ENCODE measurements at places on chromosomes 16 and 17. TPM values are rescaled to one million over a fixed set of nuclear protein-coding genes. Genes with fewer than 3 reads are reported as not detected.

The FKBP10 gene
- total RNA-seq: 38.3 TPM

The ITFG1 gene
- 63.7 TPM for total RNA-seq

The C17orf113 gene
- total RNA-seq: 3.8 TPM

The KIF18B gene
- total RNA-seq: 0.44 TPM

The TAT gene
- total RNA-seq: not detected

The KRT9 gene
- total RNA-seq: not detected

The PLEKHM1 gene
- 46.6 TPM for total RNA-seq

The KRTAP4-4 gene
- not detected for total RNA-seq

The ATP2C2 gene
- total RNA-seq: 2.2 TPM

The TBX2 gene
- total RNA-seq: 66.4 TPM

GRCh38 chr17:48457080-48457836 lies 27.2 kb upstream of the SKAP1 start:
- peak overlapping the region; percentile 26 for H3K4me3 ChIP-seq
- H3K27me3 ChIP-seq: no peaks in the 10 kb centered on the region
- no peak overlapping the region for H3K27ac ChIP-seq

DNA sequence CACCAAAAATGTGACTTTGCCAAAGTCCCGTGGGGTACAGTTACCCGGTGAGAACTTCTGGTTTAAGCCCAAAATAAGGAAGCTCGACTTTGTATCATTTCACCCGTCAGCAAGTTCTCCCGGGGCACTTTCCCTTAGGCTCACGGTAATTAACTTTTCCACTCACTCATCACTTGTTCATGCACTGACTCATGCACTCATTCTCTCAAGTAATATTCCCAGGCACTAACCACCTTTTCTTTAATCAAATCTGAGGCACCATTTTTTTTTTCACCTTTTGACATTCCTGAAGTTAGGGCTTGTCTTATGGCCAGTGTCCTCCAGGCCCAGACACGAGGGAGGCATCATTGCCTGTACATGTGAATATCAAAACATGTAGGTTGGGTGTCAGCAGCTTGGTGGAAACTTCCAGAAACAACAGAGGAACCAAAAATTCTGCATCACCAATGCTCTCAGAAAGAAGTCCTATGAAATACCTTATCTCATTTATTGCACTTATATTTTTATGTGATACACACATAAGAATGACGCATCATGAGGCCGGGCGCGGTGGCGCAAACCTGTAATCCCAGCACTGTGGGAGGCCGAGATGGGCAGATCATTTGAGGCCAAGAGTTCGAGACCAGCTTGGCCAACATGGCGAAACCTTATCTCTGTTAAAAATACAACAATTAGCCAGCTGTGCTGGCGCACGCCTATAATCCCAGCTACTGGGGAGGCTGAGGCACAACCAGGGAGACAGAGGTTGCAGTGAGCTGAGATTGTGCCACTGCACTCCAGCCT lies 36.1 kb upstream of the ATP2C2 start:
- no peak overlapping the region for H3K4me3 ChIP-seq
- H3K27ac ChIP-seq: no peak overlapping the region
- H3K36me3 ChIP-seq: no peaks in the 10 kb centered on the region
- H3K4me1 ChIP-seq: no peaks in the 10 kb centered on the region
- no peaks in the 10 kb centered on the region for H3K27me3 ChIP-seq
- no peak for DNase-seq

- H3K27ac ChIP-seq: no peak overlapping the region
- peak overlapping the region; percentile 12 for H3K4me3 ChIP-seq
- H3K4me1 ChIP-seq: no peaks in the 10 kb centered on the region
- peaks cover 2% of the 10 kb centered on the region for H3K36me3 ChIP-seq
Measured at GRCh38 chr17:3846437-3847164, 555 bp upstream of the NCBP3 start.

DNA sequence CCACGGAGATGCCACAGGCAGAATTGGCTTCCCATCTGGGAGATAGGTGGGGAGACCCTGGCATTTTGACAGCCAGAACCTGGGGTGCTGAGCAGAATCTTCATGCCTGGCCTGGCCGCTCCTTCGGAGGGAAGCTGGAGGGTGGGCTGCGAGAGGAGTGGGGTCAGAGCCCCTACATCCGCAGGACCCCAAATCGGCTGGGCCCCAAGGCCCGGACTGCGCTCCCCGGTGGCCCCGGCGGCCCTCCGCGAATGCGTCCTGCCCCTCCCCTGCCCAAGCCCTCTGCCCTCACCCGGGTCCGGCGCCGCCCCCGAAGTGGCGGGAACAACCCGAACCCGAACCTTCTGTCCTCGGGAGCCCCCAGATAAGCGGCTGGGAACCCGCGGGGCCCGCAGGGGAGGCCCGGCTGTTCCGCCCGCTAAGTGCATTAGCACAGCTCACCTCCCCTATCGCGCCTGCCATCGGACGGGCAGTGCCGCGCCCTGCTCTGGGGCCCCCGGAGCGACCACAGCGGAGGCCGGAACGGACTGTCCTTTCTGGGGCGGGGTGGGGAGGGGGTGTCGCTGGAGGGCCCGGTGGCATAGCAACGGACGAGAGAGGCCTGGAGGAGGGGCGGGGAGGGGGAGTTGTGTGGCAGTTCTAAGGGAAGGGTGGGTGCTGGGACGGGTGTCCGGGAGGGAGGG lies 850 bp upstream of the PNMT start:
- H3K4me1 ChIP-seq: no peaks in the 10 kb centered on the region
- no peak overlapping the region for H3K27ac ChIP-seq

GRCh38 chr16:19745286-19746010 lies 27.4 kb downstream of the IQCK start:
- no peak for DNase-seq
- H3K27ac ChIP-seq: no peak overlapping the region
- H3K4me3 ChIP-seq: no peak overlapping the region
- H3K4me1 ChIP-seq: peaks cover 10% of the 10 kb centered on the region
- no peaks in the 10 kb centered on the region for H3K27me3 ChIP-seq
- H3K36me3 ChIP-seq: no peaks in the 10 kb centered on the region

DNA sequence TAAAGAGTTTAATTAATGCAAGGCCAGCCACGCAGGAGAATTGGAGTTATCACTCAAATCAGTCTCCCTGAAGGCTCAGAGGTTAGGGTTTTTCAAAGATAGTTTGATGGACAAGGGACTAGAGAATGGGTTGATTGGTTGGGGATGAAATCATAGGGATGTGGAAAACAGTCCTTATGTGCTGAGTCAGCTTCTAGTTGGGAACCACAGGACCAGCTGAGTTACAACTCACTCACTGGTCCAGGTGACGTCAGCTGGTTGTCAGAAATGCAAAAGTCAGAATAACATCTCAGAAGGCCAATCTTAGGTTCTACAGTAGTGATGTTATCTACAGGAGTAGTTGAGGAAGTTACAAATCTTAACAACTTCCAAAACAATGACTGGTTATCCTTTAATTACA lies 47.6 kb downstream of the CPD start:
- no peaks in the 10 kb centered on the region for H3K4me1 ChIP-seq
- no peak for DNase-seq
- peaks cover 5% of the 10 kb centered on the region for H3K36me3 ChIP-seq
- H3K27me3 ChIP-seq: no peaks in the 10 kb centered on the region
- no peak overlapping the region for H3K27ac ChIP-seq
- H3K4me3 ChIP-seq: no peak overlapping the region

GRCh38 chr16:89133457-89134127 lies 38.0 kb upstream of the CDH15 start:
- no peak for DNase-seq
- H3K27ac ChIP-seq: no peak overlapping the region
- H3K27me3 ChIP-seq: no peaks in the 10 kb centered on the region
- H3K4me3 ChIP-seq: no peak overlapping the region
- no peaks in the 10 kb centered on the region for H3K4me1 ChIP-seq
- no peaks in the 10 kb centered on the region for H3K36me3 ChIP-seq

- H3K4me3 ChIP-seq: no peak overlapping the region
- DNase-seq: peak; percentile 80
- H3K4me1 ChIP-seq: no peaks in the 10 kb centered on the region
- no peaks in the 10 kb centered on the region for H3K27me3 ChIP-seq
- no peak overlapping the region for H3K27ac ChIP-seq
Measured at GRCh38 chr16:88633684-88634140, 4.7 kb upstream of the IL17C start.

DNA sequence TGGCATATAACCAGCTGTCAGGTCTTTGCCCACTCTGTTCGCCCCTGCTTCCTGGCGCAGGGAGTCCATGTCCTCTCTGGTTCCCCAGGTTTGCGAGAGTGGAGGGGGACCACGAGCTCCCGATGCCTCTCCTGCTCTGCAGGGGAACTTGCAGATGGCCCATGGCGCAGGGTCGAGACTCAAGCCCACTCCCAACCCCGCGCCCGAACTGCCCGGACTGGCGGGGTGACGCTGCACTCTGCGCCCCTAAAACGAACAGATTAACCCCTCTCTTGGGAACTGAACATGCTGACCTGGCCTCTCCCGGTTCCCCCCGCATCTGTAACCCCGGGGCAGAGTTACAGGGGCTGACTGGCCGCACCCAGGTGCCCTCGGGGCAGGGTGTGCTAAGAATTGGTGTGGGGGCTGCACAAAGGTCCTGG lies 681 bp upstream of the PLA2G15 start:
- H3K4me3 ChIP-seq: peak overlapping the region; percentile 99
- peaks cover under 1% of the 10 kb centered on the region for H3K36me3 ChIP-seq
- no peaks in the 10 kb centered on the region for H3K27me3 ChIP-seq
- DNase-seq: no peak
- H3K4me1 ChIP-seq: no peaks in the 10 kb centered on the region

GRCh38 chr16:69494991-69495392 lies 70.6 kb downstream of the CYB5B start:
- no peaks in the 10 kb centered on the region for H3K27me3 ChIP-seq
- H3K27ac ChIP-seq: no peak overlapping the region
- no peak for DNase-seq
- no peaks in the 10 kb centered on the region for H3K4me1 ChIP-seq
- no peaks in the 10 kb centered on the region for H3K36me3 ChIP-seq
- H3K4me3 ChIP-seq: no peak overlapping the region

GRCh38 chr16:53839150-53839549 lies 135.2 kb downstream of the FTO start:
- no peaks in the 10 kb centered on the region for H3K27me3 ChIP-seq
- H3K27ac ChIP-seq: no peak overlapping the region
- DNase-seq: no peak
- H3K4me3 ChIP-seq: no peak overlapping the region
- H3K4me1 ChIP-seq: peaks cover 10% of the 10 kb centered on the region

GRCh38 chr16:2792940-2793339 lies 5.3 kb upstream of the PRSS41 start:
- H3K36me3 ChIP-seq: no peaks in the 10 kb centered on the region
- no peak overlapping the region for H3K4me3 ChIP-seq
- DNase-seq: no peak

- no peaks in the 10 kb centered on the region for H3K36me3 ChIP-seq
- DNase-seq: no peak
- no peak overlapping the region for H3K4me3 ChIP-seq
Measured at GRCh38 chr16:76195648-76196047, 81.6 kb upstream of the CNTNAP4 start.

DNA sequence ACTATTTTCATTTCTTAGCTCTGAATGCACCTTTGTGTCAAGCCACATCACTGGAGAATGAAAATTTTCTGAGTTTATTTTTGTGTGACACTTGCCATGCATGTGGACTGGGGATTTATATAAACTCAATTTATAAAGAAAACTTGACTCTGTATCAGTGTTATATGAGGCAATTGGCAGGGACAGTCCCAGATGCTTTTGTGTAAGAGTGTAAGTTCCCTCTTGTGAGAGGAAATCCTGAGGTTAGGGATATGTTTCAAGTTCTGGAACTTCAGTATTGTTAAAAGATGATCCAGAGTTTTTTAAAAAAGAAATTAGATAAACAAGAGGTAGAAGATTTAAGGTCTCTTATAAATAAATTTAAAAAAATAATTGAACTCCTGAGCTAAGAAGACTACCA lies 10.9 kb upstream of the CCL8 start:
- DNase-seq: no peak
- no peaks in the 10 kb centered on the region for H3K36me3 ChIP-seq
- peaks cover 3% of the 10 kb centered on the region for H3K4me1 ChIP-seq
- no peak overlapping the region for H3K27ac ChIP-seq

GRCh38 chr16:4506450-4506849 lies 30.3 kb downstream of the HMOX2 start:
- no peak overlapping the region for H3K27ac ChIP-seq
- no peak overlapping the region for H3K4me3 ChIP-seq
- no peak for DNase-seq
- no peaks in the 10 kb centered on the region for H3K4me1 ChIP-seq

DNA sequence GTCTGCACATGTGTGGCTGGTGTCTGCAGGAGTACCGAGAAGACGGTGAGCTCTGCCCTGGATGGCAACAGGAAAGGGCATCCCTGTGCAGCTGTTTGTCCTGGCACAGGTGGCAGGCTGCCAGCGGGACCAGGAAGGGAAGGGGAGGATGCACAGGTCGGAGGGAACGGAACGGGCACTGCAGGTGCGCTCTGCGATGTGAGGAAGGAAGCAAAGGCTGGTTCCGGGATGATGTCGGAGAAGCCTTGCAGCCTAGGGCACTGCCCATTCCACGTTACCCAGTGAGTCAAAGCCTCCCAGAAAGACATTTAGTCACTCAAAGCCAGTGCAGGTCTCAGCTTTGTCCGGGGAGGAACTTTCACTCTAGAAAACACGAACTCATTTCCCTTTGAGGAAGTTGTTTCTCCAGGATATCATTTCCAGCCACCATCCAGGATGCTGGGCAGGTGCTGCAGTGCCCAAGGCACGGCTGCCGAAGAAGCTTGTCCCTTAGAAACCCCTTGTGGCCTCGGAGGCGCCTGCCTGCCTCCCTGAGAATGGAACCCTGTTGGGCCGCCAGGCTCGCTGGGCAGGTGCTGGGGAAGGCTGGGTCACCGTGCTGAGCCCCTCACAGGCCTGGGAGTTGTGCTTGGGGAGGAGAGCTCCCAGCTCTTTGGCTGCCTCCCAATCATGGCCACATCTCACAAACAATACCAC lies 4.5 kb upstream of the TMEM235 start:
- H3K27me3 ChIP-seq: no peaks in the 10 kb centered on the region
- DNase-seq: no peak
- no peaks in the 10 kb centered on the region for H3K36me3 ChIP-seq
